Brain microvascular endothelial cell (primary cell): ENCODE measurements at places on chromosomes 1 and 21.
A peak's percentile ranks its signal among the peaks of the same experiment; 100 is the strongest.

- DNase-seq: peak; percentile 13
These were observed 943 bp downstream of the SEMA6C start for GRCh38 chr1:151145304-151146071.

- no peak for DNase-seq
These were observed 231.6 kb downstream of the FGGY start for GRCh38 chr1:59528471-59528870.

GRCh38 chr1:3799976-3800685 lies 3.8 kb upstream of the LRRC47 start:
- DNase-seq: no peak

DNA sequence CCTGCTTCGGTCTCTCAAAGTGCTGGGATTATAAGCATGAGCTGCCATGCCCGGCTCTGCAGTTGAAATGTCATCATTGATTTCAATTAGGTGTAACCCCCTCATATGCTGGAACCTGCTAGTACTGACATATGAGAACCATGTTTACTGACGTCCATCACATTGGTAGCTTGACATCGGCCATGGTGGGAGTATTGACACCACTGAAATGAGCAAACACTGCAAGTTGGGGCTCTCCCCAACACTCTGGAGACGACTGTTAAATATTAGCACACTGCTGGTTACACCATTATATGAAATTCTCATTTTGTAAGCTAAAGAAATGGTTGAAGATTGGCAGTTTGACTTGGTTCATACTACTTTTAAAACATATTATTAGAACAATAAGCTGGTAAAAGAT lies 63.7 kb downstream of the CNST start:
- DNase-seq: no peak

DNA sequence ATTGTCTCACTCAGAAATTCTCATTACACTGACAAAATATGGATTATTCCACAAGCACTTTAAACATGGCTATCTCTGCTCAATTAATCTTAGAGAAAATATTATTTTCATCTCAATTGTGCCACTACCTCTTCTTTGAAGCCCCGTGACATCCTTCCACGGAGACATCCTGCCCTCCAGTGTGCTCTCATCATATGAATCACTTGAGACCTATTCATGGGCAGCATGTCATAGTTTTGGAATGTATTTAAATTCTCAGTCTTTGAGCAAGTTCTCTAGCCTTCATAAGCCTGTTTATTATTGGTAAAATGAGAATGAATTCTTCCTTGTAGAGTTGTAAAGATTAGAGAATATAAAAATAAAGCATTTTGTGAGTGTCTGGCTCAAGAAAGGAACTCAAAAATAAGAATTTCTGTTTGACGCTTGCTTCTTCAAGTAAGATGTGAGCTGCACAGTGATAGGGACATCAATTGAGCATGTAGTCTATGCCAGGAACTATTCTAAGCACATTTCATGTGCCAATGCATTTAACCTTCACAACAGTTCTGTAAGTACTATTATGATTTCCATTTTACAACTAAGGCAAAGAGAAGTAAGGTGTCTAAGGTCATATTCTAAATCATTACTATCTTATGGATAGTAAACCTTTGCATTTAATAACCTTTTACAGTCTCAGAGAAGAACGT lies 557.4 kb upstream of the ZRANB2 start:
- DNase-seq: peak; percentile 11

DNA sequence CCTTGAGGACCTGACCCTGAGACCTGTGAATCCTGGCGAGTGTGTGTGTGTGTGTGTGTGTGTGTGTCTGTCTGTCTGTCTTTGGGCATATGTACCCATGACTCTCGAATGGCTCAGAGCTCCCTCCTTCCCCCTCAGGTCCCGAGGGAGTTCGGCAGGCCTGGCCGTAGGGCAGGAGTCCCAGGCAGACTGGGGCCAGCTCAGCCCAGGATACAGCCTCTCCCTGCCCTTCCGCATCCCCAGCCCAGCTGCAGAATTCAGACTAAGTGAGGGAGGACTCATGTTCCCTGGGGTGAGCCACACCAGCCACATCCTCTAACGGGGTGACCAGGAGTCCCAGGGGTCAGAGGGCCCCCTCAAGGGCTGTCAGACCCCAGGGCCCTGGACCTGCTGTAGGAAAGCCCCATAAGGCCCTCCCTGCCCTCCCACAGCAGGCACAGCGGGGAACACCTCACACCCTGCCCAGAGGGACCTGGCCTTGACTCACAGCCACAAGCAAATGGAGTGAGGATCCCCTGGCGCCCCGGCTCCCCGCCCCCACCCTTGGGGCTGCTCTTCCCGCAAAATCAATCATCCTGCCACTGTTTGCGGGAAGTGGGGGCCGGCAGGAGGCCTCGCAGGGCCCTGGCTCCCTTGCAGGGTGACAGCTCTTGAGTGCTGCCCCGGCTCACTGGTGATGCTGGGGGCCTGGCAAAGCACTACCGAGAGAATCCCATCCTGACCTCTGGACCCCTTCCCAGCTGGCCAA lies 101.7 kb upstream of the CASZ1 start:
- no peak for DNase-seq

DNA sequence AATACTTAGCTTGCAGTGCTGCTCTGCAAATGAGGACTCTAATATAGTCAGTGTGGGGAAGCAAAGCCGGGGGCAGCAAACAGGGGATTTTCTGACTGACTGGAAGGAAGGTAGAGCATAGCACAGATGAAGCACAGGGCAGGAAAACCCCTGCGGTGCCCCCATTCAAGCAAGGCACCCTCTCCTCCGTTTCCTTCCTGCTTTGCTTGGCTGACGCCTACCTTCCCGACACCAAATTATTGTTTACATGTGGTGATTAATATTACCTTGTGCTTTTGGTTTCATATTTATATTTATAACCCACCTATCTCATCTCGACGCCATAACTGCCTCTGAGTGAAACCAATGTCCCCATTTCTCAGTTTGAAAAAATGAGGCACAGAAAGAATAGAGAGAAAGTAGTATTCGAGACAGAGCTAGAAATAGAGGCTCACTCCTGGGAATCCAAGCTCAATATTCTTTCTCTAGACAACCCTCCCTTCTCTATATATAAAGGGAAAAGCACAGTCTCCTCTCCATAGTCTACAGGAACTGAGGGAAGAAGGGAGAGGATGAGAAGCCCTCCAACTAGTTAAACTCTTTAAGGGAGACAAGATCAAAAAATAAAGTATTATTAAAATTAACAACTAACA lies 41.3 kb downstream of the PIK3C2B start:
- no peak for DNase-seq

- DNase-seq: peak; percentile 4
These were observed 5.9 kb downstream of the SOD1 start for GRCh38 chr21:31665397-31665796.

DNA sequence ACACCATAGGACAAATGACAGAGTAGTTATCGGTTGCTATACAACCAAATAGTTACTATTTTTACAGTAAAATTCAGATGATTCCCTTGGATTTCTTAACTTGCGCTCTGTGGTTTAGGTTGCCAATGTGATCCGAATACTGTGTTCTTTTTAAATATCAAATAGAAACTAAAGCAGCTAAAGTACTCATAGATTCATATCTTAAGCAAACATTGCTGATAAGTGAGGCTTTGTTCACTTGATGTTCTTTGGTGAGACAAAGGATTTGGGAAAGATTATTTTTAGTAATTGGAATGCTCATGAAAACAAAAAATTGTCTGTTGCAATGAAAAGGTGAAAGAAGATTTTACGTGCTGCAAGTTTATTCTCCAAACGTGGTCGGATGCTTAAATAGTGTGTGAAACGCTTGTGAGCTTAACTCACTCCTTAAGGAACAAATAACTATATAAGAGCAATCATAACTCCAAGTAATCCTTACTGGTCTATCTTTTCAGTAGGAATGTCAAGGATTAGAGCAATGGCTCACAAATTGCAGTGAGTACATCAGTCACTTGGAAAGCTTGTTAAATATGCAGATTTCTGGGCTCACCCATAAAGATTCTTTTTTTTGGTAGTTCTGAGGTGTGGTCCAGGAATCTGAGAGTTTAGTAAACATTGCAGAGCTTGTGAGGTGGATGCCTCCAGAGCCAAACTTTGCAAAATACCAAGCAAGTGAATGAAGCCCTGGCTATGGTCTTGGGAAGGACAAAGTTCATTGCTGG lies 31.8 kb upstream of the PDC start:
- peak; percentile 81 for DNase-seq

- no peak for DNase-seq
These were observed 21.7 kb upstream of the ZBTB21 start for GRCh38 chr21:42031816-42032215.

DNA sequence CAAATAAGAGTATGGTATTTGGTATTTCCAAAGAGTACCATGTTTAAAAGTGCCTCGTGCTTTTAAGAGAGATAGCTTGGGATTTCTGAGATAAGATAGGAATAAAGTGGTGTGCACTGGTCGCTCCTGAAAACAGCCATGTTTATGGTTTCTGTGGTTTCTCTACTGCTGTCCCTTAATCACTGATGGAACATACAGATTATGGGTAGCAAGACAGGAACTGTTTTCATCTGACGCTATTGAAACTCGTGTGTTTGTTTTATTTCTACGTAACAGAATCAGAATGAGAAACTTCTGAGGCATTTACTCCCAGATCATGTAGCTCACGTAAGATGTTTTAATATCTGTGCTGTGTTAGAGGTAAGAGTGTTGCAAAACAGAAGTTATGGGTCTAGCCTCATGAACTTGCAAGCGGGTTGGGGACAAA lies 126.0 kb downstream of the KIAA0319L start:
- DNase-seq: no peak

- DNase-seq: no peak
These were observed 2.4 kb downstream of the LSS start for GRCh38 chr21:46226146-46226545.

DNA sequence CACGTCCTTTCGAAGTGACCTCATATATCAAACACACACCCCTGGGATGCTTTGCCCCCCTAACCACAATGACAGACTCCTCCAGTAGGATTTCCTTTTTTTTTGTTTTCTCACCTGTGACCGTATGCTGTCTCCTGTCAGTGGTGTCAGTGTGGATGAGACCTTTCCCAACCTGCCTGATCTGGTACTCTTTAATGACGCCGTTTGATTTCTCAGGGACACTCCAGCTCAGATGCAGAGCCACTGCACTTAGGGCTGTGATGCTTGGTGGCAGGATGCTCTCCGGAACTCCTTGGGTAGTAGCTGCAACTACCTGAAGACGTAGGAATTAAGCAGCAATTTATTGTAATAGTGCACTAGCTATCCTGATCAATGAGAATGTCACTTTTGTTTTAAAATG lies 212.6 kb downstream of the KCTD3 start:
- DNase-seq: no peak
